ENCODE measurements at places on chromosomes 6 and 20.

DNA sequence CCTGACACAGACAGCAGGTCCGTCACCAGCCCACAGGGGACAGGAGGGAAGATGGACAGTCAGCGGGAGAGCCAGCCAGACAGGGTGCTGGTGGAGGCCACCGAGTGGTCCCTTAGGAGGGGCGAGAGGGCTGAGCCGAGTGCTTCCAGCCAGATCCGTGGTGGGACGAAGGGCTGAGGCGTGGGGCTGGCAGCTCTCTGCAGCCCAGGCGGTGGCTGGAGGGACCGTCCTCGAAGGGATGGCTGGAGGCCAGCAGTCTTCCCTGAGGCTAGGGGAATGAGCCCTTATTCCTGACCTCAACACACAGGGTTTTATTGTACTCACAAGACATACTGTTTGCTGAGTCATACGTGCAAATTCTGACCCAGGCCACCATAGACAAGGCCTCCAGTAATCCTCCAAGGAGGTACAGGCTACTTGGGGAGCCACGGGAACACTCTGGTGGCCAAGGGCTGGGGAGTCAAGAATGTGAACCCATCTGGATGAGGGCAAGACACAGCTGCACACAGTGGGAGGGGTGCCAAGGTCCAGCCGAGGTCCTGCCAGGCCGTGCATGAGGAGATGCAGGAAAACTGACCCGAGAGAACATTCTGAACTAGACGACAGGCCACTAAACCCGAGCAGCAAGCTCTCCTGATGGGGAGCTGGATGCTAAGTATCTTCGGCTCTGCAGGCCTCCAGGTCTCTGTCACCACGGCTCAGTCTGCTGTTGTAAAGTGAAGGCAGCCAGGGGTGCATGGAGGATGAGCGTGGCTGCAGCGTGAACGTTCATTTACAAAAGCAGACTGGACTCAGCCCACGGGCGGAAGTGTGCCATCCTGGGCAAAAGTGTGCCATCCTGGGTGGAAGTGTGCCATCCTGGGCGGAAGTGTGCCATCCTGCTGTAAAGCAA is 242.5 kb downstream of the TTLL2 start:
- DNase-seq: peak; percentile 24

DNA sequence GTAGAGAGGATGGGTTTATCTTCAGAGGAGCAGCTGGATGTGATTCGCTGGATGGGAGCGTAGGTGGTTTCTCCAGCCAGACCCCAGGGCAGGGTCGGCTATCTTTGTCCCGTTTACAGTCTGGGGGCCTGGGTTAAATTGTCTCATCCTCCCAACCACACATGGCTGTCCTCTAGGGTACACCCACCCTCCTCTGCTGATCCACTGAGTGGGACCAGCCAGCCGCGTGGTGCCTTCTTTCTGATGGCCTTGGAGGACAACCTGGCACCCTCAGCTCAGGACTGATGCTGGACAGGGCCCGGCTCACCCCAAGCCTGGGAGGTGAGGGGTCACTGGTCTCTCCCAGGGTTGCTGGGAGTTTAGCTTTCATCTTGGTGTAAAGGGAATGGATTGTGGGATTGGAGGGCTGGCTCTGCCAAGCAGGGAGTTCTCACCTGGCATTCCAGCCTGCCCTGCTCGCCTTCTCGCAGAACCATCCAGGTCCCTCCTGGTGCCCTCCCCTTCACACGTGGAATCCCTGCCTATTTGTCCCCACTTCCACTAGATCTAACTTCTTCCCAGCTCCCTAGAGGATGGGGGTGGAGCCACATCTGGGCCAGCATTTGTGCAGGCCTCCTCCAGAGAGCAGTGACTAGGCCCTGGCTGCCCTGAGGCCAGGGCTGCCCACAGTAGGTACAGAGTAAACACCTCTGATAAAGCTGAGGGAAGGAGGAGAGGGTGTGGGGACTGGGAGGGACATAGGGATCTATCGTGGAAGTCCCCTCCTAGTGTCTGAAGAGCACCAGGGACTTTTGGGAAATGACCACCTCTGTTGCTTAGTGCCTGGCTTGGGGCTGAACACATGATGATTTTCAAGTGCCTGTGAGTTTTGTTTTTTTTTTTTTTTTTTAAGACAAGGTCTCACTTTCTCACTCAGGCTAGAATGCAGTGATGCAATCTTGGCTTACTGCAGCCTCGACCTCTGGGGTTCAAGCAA is 1.6 kb downstream of the ITPR3 start:
- peak; percentile 30 for DNase-seq

GRCh38 chr20:11077226-11077625 is 403.4 kb upstream of the JAG1 start:
- no peak for DNase-seq

DNA sequence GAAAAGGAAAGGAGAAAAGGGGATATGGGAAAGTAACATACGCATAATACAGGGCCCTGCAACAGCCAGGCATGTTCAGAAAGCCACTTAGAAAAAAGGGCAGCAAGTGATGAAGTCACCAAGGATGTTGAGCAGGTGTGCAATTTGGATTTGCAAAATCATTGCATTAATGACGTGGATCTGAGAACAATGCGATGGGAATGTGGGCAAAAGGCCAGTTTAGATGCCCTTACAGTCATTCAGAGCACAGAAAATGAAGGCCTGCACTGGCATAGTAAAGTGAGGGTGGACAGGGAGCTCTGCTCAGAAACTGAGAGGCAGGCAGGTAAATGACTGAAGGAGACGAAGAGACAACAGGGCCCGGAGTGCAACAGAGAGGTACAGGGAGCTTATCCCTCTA is 123.7 kb upstream of the NHSL1 start:
- DNase-seq: peak; percentile 29

GRCh38 chr6:27863962-27864905 is 48.0 kb downstream of the OR2B2 start:
- DNase-seq: peak; percentile 29

GRCh38 chr6:55518529-55519060 is 60.4 kb downstream of the HMGCLL1 start:
- DNase-seq: no peak

- DNase-seq: no peak
Observed at GRCh38 chr6:56756219-56756789, 113.6 kb upstream of the DST start.

DNA sequence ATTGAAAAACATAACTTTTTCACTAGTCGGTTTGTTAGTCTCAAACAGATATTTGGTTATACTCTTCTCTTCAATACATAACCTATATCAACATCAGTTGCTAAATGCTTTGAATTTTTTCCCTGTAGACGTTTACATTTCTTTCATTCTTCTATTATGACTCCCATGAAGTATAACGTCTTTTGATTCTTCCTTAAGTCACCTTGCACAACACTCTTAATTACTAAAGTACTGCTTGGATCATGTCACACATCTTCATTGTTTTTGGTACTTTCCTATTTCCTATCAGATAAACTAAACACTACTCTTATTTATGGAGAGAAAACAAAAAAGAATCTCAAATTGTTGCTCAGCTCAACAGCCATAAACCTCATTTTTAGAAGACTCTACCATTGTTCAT is 23.0 kb upstream of the BMP5 start:
- DNase-seq: peak; percentile 54

GRCh38 chr6:164401871-164402270 is 907.5 kb downstream of the C6orf118 start:
- no peak for DNase-seq

DNA sequence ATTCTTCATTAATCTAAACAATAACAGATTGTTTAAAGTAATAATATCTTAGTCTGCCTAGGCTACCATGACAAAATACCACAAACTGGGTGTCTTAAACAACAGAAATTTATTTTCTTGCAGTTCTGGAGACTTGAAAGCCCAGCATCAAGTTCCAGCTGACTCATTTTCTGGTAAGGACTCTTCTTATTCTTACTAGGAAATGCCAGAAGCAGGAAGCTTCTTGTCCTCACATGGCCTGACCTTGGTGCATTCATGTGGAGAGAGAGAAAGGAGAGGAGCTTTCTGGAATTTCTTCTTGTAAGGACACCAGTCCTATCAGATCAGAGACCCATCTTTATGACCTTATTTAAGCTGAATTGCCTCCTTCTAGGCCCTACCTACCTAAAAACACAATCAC is 110.5 kb downstream of the ANKRD60 start:
- no peak for DNase-seq

- DNase-seq: no peak
Observed at GRCh38 chr6:14927398-14927797, 318.5 kb upstream of the JARID2 start.

GRCh38 chr20:17693444-17694001 is 6.2 kb upstream of the BANF2 start:
- no peak for DNase-seq

GRCh38 chr20:34663213-34663943 is 13.5 kb downstream of the PIGU start:
- no peak for DNase-seq
